ENCODE measurements at places on chromosomes 2 and 18.

DNA sequence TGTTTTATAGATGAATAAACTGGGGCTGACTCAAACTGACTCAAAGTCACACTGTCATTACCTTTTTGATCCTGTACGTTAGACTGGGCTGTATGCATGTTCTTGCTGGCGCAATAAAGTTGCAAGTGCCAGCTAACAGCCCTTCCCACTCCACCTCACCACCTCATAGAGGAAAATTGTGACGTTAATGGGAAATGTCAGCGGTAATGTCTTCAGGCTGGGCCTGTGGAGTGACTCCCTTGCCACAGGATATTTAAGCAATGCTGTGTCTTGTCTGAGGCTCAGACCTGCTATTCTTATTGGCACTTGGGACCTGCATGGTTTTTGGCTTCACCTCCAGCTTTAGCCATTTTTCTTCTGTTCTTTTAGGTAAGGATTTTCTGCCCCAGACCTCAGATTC lies 25.2 kb upstream of the CASP10 start:
- DNase-seq, result no peak

GRCh38 chr18:36706134-36706881 lies 122.5 kb downstream of the TPGS2 start:
- no peak for DNase-seq

DNA sequence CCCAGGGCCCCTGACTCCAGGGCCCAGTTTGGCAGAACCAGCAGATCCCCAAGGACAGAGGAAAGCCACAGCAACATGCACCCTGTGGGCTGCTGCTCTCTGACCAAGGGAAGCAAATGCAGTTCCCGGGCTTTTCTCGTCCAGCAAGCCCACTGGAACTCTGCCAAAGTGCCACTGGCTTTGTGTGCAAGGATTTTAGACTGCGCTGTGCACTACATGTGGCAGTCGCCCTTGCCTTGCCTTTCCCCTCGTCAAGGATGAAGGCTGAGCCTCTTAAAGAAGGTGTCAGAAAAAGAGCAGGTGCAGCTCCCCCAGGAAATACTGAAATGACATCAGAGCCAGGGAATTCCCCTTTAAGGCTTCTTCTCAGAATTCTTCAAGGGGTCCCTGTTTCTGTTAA lies 199.2 kb downstream of the TFCP2L1 start:
- no peak for DNase-seq

DNA sequence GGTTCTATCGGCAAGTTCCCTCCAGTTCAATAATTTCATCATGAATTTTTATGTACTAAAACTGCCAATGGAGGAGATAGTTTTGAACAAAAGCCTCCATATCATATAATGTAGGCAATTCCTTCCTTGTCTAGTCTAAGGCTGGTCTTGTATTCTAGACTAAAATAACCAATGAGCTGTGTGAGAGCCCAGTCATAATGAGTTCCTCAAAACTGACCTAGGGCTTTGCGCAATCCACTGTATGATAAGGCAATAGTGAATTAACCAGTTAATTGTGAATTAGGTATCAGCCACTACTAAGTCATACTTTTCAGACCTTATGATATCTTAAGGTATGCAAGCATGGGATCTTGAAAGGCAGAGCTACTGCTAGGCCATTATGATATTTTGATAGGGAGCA lies 7.6 kb upstream of the UXS1 start:
- no peak for DNase-seq

DNA sequence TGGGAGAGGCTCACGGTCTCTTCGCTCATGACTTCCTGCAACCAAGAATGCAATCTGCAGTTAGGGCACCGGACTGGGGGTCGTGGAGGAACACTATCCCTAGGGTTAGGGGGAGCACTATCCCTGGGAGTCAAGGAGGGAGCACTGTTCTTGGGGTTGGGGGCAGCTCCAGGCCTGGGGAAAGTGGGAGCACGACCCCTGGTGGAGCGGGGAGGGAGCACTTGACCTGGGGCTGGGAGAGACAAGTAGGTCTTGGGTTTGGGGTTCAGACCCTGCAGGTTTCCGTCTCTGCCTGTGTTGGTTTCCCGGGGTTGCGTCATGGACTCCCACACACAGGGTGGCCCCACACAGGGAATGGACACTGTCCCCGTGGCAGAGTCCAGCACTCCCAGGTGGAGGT lies 133.6 kb downstream of the TPO start:
- DNase-seq, result no peak

- no peak for DNase-seq
Measured at GRCh38 chr2:157262248-157262647, 4.7 kb downstream of the GALNT5 start.

GRCh38 chr2:143333168-143333791 lies 204.1 kb downstream of the ARHGAP15 start:
- no peak for DNase-seq

- DNase-seq, result no peak
Measured at GRCh38 chr18:76640438-76640837, 145.4 kb upstream of the ZNF516 start.

DNA sequence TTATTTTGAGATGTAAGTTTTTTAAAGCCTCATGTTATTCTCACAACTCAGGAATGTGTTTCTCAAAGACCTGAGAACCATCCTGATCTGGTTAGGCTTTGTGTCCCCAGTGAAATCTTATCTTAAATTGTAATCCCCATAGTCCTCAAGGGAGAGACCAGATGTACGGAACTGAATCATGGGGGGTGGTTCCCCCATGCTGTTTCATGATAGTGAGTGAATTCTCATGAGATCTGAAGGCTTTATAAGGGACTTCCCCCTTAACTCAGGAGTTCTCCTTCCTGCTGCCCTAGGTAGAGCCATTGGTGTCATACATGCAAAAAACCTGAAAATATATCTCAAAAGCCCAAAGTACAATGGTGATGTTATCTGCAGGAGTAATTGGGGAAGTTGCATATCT lies 836.7 kb downstream of the CBLN2 start:
- no peak for DNase-seq

- no peak for DNase-seq
Measured at GRCh38 chr2:85751627-85752026, 2.2 kb upstream of the ATOH8 start.

- no peak for DNase-seq
Measured at GRCh38 chr2:230873661-230874401, 9.1 kb downstream of the ITM2C start.

DNA sequence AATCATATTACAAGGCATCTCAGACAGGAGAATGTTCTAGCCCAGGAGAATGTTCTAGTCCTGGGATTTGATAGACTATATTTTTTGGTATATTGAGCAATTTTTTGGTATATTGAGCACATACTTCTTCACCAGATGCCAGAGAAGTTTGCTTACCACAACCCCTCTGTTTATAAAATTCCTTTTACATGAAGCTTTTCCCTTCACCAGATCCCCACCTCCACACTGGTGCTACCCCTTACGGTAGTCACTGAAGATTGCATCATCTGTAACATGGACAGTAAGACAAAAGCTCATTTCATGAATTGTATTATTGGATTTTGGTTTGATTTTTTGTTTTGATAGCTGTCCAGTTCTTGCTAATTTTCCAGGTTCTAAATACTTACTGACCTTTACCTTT lies 7.2 kb upstream of the HNMT start:
- no peak for DNase-seq

DNA sequence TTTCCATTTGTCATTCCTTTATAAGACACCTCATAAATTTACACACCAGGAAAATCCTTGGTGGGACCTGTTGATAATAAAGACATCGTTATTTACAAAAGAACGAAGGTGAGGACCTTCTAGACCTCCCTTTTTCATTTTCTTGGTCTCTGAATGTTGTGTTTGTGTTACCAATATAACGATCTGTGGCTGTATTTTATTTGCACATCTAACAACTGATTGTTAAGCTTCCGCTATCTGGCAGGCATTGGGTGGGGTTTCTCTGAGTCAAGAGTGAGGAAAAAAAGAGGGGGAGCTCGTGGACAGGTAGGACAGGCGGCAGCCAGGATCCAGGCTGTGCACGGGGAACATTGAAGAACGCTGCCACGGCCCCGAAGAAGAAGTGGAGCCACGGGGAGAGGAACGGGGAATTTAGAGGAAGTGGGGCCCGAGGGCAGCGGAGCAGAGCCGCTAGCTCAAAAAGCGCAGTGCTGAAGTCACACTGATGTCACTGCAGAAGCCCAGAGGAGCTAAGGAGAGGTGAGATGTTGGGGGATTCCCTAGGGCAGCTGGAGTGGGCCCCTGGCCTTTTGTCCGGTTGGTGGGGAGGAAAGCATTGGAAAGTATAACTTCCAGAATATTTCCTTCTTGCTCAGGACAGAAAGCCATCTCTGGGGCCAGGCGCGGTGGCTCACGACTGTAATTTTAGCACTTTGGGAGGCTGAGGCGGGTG lies 20.9 kb upstream of the DNMT3A start:
- DNase-seq, result no peak

DNA sequence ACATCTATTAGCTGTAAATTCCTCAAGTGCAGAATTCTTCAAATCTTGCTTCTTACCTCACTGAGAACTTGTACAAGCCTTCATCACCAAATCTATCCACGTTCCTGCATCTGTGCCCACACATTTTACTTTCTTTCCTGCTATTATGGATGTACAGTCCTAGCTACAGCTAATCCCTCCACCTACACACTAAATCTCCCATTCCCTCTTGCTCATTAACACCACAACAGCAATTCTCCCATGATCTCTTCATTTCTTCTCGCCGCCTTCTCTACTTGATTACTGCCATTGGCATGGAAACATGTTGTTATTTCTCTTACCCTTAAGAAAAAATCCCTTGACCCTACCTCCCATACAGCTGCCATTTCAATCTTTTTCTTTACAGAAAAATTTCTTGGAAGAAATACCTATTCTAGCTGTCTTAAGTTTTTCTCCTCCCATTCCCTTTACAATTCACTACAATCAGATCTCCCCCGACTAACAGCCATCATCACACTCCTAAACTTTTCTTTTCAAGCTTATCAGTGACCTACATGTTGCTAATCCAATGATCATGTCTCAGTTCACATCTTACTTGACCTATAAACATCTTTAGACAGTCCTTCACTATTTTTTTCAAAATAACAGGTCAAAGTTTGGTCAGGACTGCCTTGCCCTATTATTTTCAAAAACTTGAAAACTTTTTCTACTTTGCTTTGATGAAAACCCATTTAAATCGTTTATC lies 41.0 kb downstream of the ROCK2 start:
- DNase-seq, result no peak

GRCh38 chr2:7467782-7468447 lies 550.7 kb downstream of the RNF144A start:
- no peak for DNase-seq

GRCh38 chr2:13616616-13617015 lies 899.9 kb downstream of the TRIB2 start:
- DNase-seq, result no peak

DNA sequence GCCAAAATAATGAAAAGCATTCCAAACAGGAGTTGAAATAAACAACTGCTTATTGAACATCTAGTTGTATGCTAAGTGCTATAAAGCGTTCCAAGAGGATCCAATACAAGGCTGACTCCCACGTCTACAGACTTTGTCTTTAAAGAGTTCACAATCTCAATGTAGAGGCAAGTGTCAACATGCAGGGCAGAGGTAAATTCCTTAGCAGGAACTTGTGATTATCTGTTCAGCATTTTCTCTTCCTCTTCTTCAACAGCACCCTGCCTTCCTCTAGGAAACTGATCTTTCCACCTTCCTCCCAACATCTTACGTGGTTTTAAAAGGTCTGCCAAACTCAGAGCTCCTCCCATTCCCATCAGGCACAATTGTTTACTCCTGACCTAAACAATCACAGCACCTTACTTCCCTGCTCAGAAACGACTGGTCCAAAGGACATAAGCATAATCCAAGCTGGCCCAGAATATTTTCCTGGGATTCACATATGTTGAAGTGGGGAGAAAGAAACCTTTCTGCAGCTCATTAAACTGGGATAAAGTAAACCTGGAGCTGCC lies 83.9 kb downstream of the ITSN2 start:
- DNase-seq, result no peak

DNA sequence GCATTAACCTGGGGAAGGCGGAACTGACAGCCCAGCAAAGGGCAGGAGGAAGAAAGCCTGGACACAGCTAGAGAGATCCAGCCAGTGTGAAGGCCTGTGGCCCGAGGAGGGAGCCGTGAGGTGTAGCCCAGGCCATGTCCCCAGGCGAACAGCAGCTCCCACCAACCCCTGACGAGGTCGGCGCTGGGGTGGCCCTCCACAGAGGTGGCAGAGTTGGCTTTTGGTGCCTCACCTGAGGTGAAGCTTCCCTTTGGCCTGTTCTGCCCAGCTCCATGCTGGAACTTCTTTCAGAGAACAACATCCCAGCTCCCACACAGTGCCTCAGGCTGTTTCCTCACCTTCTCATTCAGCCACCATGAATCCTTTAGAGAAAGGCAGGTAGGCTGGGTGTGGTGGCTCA lies 13.3 kb downstream of the TMEM177 start:
- no peak for DNase-seq

- no peak for DNase-seq
Measured at GRCh38 chr18:10317864-10318690, 136.4 kb upstream of the APCDD1 start.

- no peak for DNase-seq
Measured at GRCh38 chr18:65017372-65017760, 733.4 kb upstream of the CDH7 start.

- DNase-seq, result no peak
Measured at GRCh38 chr2:119263656-119264055, 40.0 kb downstream of the STEAP3 start.

- no peak for DNase-seq
Measured at GRCh38 chr18:63090334-63090733, 229.2 kb downstream of the BCL2 start.

GRCh38 chr18:48367557-48367956 lies 41.6 kb downstream of the ZBTB7C start:
- DNase-seq, result no peak

DNA sequence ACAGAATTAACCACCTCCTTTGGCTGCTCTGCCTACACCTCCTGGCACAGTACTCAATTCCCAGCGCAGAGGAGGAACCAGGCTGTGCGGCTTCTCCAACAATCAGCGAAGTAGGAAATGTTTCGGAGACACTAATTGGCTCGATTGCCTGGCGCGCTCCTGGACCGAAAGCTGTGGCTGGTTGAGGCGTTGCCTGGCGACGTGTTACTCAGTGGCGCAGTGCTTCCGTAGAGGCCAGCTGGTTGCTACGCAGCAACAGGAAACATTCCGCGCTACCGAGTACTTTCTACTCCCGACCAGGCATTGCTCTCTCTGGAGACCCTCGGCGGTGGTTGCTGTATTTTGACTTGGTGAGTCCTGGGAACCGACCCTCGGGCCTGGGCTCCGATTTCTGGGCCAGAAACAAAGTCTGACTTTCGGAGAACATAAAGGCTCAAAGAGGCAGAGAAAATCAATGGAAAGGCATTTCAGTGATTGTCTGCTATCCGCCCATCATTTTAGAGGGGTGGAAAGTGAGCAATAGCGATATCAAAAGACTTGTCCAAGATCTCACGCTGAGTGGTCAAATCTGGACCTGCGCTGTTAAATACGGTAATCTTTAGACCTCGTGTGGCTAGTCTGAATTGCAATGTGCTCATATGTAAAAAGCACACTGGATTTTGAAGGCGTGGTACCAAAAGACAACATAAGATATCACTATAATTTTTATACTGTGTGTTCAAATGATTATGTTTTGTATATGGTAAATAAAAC lies at the start of gene DNAH6:
DNAH6 (plus strand) TSS at position 265 of the 753 bp plus-strand sequence. CDS start 1,329 bp downstream, outside the sequence.
- peak; percentile 52 for DNase-seq

Data from Panc1 (cell line).